ENCODE measurements at places on chromosomes 12 and 14.

- no peak for DNase-seq
Observed at GRCh38 chr14:59254146-59254910, 65.9 kb downstream of the DAAM1 start.

DNA sequence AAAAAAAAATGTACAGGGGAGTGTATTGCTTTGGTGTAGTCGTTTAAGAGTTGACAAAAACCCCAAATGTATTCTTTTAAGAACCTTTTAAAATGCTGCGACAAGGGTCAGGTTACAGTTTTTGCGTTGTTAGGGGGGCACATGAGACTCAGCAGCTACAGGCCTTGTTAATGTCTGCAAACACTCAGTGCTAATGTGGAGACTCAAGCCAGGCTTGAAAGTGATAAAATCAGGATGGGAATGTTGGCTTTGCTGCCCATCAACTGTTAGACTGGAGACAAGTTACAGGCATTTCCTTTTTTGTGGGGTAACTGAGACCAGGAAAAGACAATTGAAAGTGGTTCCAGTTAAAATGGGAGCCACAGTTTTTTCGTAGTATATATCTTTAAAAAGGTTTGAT lies 84.8 kb downstream of the PRKCH start:
- no peak for DNase-seq

GRCh38 chr12:80212938-80213645 lies 113.8 kb downstream of the OTOGL start:
- DNase-seq, result no peak

GRCh38 chr12:1815814-1816729 lies 4.3 kb upstream of the LRTM2 start:
- no peak for DNase-seq

DNA sequence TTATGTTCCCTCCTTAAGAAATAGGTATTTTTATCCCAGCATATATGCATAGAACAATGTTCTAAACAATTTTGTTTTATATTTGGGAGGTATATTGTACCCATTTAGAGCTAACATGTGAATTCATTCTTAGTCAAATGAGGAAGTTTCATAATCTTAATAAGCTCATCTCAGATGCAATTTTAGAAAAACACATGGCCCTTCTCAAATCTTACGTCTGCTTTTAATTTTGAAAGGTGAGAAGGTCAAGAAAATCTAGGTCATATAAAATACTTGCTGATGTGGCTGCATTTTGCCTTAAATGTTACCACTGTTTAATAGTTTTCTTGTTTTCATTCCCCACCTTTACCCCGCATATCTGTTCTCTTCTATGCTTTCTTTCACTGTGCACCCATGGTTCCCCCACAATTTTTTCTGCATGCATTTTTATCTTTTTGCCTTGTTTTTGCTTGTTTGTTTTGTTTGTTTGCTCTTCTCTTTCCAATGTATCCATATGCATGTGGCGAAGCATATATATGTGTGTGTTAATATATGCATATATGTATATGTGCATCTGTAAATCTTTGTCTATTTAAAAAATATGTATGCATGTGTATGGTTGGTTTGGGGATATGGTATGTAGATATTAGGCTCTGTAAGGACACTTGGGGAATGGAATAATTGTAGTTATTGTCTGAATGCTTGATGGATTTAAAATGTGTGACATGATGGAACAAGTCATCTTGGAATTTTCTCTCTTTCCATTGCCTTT lies 317.1 kb downstream of the BCAT1 start:
- no peak for DNase-seq

Data from stimulated activated CD8-positive, alpha-beta memory T cell treated with anti-CD3 and anti-CD28 coated beads, Interleukin-7, amount 100 ng/mL, for 24 hours (primary cell).